ENCODE measurements at places on chromosomes 16 and 17.
A peak's percentile ranks its signal among the peaks of the same experiment; 100 is the strongest.

DNA sequence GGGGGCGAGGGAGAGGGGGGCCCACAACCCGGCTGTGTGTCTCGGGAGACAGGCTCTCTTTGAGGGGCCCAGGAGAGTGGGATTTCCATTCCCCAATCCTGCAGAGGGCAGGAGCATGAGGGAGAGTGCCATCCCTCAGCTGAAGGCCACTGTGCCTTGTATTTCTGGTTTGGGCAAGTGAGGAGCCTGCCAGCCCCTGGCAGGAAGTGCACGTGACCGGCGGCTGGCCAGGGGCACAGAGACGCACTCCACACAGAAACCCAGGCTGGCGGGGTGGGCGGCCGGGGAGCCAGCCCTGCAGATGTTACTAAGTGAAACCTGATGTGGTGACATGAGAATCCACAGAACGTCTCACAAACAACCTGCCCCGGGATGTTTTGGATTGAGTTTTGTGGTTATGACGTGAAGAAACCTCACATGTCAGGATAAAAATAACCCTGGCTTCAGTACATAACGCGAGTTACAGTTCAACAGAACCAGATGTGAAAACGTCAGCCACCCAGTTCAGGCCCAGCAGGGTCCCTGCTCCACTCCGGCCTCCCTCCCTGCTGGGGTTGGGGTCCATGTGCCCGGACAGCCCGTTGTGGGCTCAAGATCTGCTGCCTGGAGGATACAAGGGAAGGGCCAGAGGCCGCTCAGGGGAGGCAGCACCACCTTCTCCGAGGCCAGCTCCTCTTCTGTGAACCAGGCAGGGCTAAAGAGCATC lies 51.7 kb upstream of the MTSS2 start:
- DNase-seq: peak; percentile 64

- no peak for DNase-seq
These were observed 17.2 kb downstream of the METRNL start for GRCh38 chr17:83096401-83097224.

DNA sequence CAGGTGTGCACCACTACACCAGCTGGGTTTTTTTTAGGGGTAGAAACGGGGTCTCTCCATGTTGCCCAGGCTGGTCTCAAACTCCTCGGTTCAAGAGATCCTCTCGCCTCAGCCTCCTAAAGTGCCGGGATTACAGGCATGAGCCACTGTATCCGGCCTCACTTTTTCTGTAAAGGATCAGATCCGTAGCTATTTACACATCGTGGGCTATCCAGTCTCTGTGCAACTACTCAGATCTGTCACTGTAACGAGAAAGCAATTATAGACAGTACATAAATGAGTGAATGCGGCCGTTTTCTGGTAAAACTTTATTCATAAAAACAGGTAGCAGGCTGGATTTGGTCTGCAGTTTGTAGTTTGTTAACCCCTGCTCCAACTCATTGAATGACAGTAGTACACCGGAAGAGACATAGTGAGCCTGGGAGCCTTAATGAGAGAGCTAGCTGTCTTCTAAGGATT lies 44.5 kb downstream of the VMP1 start:
- no peak for DNase-seq

DNA sequence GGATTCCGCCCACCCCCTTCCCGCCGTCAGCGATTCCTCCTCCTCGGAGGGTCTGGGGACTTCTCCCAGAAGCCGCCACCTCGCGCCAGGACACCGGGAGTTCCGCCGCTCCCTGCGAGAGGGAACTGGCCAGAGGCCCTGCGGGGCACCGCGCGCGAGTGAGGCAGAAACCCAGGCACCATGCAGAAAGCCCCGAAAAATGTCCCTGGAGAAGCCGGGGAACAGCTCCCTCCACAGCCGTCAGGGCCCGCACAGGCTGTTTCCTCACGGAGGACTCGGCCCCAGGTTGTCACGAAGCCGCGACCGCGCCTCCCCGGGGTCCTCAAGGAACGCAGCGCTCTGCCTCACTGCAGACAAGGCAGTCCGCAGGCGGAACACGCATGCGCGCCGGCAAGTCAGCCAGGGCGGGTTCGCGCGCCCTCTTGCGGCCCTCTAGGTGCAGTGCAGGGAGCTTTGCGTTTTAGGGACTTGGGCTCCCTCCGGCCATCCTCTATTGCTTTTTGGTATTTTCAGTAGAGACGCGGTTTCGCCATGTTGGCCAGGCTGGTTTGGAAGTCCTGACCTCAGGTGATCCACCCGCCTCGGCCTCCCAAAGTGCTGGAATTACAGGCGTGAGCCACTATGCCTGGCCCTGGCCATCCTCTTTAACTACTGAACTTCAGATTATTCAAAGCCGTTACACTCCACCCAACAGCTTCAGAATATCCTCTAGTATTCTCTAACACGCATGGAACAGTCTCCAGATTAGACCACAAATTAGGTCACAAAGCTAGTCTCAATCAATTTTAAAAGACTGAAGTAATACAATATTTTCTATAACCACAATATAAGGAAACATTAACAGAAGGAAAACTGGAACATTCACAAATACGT lies 20.3 kb upstream of the ZNF287 start:
- peak; percentile 94 for DNase-seq

DNA sequence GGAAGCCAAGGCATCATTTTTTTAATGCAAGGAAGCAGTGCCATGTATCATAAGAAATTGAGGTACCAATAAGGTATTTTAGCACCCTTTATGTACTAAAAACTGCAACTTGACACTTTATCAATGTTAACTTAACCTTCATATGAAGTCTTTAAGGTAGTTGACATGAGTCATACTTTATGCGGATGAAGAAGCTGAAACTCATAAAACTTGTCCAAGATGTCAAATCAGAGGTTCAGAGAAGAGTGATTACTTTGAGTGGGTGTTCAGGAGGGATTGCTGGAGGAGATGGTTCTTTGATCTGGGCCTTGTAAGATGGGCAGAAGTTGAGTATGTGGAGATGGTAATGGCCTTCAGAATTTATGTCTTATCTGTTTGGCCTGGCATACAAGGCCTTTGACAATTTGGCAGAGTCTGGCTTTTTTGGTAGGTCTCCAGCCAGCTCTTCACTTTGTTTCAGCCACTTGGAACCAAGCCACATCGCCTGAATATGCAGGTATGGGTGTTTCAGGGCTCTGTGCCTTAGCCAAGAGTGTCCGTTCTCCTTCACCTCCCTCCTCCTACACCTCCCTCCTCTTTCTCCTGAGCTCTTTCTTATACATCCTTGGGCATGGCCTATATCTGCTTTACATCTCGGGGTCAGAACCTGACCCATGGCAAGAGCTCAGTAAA lies 23.7 kb downstream of the YPEL2 start:
- no peak for DNase-seq

DNA sequence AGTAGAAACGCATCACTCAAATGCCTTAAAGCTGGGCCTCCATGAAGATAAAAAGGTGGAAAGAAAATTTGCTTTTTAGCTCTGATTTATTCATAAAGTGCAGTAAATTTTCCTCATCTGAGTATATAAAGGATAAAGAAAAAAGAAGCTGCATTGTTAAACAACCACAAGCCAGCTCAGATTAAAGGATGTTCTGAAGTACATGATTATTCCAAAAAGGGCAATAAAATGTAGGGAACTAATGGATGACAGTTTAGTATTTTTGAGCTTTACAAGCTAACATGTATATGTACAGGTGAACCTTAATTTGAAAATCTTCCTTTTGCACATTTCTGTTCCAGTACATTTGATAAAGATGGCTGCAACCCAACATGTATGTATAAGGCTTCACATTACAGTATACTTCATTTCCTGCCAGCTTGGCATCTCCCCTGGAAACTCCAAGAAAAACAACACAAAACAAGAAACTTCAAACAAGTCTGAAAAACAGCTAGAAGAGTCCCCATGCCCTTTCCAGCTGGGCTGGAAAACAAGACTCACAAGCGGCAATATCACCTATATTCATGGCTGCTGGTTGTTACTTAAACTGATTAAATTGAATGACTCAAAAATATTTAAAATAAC lies 225.7 kb downstream of the CEP112 start:
- DNase-seq: no peak

DNA sequence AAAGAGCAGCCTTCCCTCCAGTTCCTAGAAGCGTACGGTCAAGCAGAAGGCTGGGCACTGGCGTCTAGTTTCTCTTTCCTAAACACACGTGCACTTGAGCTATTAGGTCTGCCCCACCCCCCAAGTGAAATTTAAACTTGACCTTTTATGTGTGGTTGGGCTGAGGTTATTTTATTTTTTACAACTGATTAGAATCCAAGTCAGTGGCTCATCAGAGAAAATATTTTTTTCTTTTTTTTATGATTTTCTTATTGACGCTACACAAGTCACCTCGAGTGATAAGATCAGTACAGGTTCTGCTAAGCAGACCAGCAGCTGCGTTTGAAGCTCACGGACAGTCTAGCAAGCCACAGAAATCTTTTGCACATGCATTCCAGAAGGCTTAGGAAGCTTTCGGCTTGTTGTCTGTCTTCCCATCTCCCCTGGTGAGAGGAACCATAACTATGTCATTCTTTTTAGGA lies 95.1 kb downstream of the ZFHX3 start:
- DNase-seq: no peak

DNA sequence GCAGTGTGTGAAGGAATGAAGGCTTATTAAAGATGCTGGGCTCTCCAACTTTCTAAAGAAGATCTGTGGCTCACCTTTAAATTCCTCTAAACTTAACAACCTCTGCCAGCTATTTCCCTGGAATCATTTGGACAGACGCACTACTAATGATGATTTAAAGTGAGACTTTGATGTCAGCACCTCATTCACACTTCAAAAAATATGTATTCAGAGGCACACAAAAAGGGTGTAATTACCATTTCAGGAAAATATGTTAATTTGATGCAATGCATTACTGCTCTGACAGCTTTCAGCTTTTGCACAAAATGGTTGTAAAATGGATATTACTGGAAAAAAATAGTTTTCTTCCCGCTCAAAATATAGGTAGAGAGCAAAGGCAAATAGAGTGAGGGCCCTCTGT lies 423.9 kb upstream of the ASIC2 start:
- DNase-seq: no peak

Data from activated T-cell treated with anti-CD3 and anti-CD28 coated beads, Interleukin-2, amount 50 U/mL, for 1 hour (primary cell).